ENCODE measurements at places on chromosomes 16 and 17.
A peak's percentile ranks its signal among the peaks of the same experiment; 100 is the strongest.

GRCh38 chr16:24758373-24758772 is 28.9 kb downstream of the TNRC6A start:
- DNase-seq: no peak

- DNase-seq: no peak
Observed at GRCh38 chr16:71635632-71636031, 9.6 kb downstream of the MARVELD3 start.

- DNase-seq: no peak
Observed at GRCh38 chr17:66443166-66443565, 140.8 kb downstream of the PRKCA start.

DNA sequence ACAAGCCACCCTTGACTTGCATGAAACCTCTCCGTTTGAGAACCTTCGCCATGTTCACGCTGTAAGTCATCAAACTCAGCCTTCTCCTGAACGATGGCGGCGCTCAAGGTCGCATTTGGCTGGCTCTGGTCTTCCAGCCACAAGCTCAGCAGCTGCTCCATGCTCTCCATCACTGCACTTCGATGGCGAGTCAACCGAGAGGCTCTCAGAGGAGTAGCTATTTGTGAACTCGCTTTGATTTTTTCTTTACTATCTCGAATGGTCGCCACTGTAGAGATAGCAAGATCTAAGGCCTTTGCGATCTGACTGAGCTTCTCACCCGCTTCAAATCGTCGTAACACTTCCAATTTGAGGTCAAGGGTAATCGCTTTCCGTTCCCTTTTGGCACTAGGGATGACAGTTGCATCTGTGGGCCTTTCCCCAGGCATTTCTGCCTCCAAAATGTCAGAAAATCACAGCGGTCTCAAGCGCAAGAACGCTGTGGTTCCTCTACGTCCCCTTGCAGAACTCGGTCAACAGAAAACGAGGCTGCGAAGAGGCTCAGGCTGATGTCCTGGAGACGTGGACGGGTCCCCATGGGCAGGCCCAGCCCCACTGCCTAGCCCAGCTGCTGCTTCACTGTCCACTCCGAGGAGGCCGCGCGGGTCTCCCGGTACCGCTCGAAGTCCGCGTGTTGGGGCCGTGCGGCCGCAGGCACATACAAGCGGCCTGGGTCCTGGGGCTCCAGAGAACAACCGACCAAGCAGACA is 23.1 kb downstream of the DEF8 start:
- DNase-seq: no peak

GRCh38 chr16:14549789-14550153 is 80.3 kb downstream of the PARN start:
- DNase-seq: no peak

GRCh38 chr17:28536532-28537218 is 15.7 kb downstream of the UNC119 start:
- DNase-seq: no peak

GRCh38 chr17:5667871-5668270 is 83.6 kb upstream of the NLRP1 start:
- no peak for DNase-seq

- no peak for DNase-seq
Observed at GRCh38 chr17:50440172-50440837, 14.3 kb downstream of the ACSF2 start.

DNA sequence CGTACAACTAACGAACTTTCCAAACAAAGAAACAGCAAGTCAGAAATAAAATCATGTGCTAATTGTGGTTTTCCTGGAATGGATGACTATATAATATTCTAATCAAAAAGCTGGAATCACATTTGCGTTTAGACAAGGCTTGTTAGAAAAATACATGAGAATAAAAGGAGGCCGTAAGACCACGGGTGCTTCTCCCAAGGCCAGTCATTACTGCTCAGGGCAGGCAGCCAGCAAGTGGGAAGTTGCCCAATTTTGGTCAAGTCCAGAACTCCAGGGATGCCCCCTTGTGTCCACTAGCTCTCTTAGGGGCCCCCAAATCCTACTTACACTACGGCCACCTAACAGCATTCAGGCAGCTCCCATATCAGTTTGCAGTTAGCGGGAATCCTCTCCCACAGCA is 25.9 kb upstream of the LYRM9 start:
- DNase-seq: no peak

DNA sequence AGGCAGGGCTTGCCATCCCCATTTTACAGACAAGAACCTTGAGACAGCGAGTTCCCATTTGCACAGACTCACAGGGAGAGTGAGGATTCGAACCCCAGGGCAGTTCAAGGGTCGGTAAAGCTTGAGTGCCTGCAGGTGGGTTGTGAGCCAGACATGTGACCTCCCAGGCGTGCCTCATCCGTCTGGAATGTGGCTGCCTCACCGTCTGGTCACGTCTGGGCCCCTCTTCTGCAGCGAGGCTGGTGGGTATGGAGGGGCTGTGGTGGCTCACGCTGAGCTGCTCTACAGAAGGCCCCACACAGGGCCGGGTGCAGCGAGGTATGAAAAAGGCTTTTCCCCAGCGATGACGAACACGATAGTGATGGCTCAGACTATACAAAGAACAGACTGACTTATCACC is 35.8 kb upstream of the LHX1 start:
- no peak for DNase-seq

- no peak for DNase-seq
Observed at GRCh38 chr17:60147553-60148223, 2.1 kb upstream of the CA4 start.

- peak; percentile 38 for DNase-seq
Observed at GRCh38 chr16:11560701-11561453, 25.8 kb downstream of the LITAF start.

- no peak for DNase-seq
Observed at GRCh38 chr16:23433261-23433920, 19.6 kb downstream of the COG7 start.

DNA sequence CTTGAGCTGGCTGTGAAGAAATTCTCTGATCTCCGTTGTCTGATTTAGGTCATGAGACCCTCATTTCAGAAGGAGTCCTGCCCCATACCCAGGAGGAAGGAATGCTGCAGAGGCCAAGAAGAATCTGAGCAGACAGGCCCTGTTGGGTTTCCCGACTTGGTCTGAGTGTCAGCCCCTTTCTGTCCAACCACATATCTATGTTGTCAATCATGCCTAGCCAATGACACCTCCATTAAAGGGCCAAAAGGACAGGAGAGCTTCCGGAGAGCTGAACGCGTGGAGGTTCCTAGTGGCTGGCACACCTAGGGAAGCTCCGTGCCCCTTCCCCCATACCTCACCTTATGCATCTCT is 37.8 kb downstream of the PIMREG start:
- DNase-seq: no peak

DNA sequence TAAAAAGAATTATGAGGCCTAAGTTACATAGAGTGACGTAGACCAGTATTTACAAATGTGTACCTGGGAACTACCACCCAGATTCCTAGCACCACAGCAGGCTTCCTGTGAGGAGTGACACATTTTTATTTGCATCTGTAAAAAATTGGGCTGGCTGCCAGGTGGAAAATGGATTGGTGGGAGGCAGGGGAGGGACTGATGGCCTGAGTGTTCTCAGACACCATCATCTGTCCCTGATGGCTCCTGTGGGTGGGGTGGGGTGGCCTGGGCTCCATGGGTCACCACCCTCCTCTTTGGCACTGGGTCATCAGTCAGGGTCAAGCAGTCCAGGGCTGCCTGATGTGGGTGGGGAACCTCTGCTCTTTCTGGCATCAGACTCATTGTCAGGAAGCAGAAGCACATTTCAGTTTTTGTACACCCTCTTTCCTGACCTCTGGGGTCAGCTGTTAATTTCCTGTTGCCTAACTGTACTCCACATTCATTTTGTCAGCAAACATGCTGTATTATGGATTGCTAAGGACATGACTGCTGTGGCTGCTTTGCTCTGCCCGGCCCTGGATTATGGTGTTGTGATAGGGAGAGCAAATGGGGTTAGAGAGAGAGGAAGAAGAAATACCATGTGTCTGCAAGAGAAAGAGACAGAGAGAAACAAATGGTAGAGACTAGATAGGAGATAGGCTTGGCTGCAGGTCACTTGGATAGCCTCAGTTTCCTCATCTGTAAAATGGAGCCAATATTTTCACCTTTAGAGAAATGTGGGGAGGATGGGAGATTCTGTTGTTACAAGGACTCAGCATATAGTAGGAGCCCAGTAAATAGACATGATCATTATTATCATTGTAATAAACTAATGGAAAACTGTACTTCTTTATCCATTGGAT is 11.6 kb upstream of the MFAP4 start:
- DNase-seq: no peak
